CD8-positive, alpha-beta memory T cell (primary cell): ENCODE measurements at places on chromosomes 3 and 15. TPM values are rescaled to one million over a fixed set of nuclear protein-coding genes. Genes with fewer than 3 reads are reported as not detected.

DNA sequence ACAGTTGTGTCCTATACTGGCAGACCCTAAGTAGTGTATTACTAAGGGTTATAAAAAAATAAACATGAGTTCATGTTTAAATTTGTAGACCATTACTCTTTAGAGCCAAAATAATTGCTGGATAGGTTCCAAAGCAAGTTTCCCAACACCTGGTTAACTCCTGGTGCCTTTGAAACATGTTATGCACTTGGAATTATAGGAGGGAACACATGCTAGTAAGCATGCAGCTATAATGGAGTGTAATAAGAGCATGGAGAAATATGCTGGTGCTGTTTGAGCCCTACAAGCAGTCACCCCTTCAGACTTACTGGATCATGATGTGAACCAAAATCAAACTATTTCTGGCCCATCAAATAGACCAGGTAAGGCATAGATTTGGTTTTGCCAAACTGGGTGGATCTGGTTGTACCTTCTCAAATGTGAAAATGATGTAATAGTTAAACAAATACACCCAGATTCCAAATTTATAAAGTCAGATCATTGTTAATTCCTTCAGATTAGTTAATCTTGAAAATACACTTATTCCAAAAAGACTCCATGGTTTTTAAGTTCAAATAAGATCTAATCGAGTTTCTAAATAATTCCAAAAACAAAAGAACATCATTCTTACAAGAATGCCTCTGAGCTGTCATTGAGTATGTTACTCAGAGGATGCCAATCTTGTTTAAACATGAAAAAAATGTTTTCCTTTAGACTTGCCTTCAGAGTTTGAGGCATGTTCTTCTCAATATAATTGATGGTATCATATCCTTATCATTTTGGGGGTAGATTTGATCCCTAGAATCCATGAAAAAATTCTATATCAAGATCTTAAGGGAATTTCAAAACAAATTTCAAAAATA lies 69.3 kb downstream of the LRRC28 start:
- no peak for DNase-seq
- no peaks in the 10 kb centered on the region for H3K27me3 ChIP-seq
- no peak overlapping the region for H3K4me3 ChIP-seq
- H3K27ac ChIP-seq, result no peak overlapping the region
- H3K36me3 ChIP-seq, result no peaks in the 10 kb centered on the region

The TUSC2 gene
- total RNA-seq, result 36.6 TPM

- no peak overlapping the region for H3K4me3 ChIP-seq
- H3K27me3 ChIP-seq, result no peaks in the 10 kb centered on the region
- DNase-seq, result no peak
- H3K27ac ChIP-seq, result no peak overlapping the region
Measured at GRCh38 chr3:67808906-67809305, 154.5 kb upstream of the SUCLG2 start.

- H3K36me3 ChIP-seq, result peaks cover 5% of the 10 kb centered on the region
- H3K27me3 ChIP-seq, result no peaks in the 10 kb centered on the region
- no peak for DNase-seq
- H3K4me1 ChIP-seq, result peaks cover 8% of the 10 kb centered on the region
- no peak overlapping the region for H3K27ac ChIP-seq
- no peak overlapping the region for H3K4me3 ChIP-seq
Measured at GRCh38 chr3:197516517-197516889, 39.3 kb downstream of the BDH1 start.

- no peak for DNase-seq
- no peaks in the 10 kb centered on the region for H3K27me3 ChIP-seq
- H3K36me3 ChIP-seq, result no peaks in the 10 kb centered on the region
- H3K27ac ChIP-seq, result no peak overlapping the region
Measured at GRCh38 chr15:68630836-68631235, 52.0 kb downstream of the CORO2B start.

DNA sequence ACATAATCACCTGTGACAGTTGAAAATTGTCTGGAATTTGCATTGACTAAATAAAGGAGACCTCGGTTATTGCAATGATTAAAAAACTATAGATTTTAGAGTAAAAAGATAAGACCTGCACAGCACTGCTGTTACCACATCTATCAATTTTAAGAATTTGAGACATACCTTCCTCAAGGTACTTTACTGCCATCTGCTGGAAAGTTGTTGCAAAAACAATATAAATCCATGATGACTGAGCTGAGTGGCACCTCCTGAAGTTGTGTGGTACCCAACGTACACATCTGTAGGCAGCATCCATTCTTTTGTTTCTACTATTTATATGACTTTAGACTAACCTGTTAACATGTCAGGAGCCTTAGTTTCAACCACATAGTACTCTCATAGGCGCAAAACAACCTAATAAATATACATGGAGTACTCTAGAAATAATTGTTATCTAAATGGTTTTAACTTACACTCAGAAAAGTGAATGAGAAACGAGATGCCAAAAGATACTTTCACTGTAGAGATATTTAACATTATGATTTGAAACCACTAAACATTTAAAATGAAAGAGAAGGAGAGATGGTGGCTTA lies 106.7 kb downstream of the GHSR start:
- H3K27me3 ChIP-seq, result no peaks in the 10 kb centered on the region
- no peak overlapping the region for H3K27ac ChIP-seq
- no peak overlapping the region for H3K4me3 ChIP-seq
- peaks cover 10% of the 10 kb centered on the region for H3K36me3 ChIP-seq
- no peak for DNase-seq

The ECT2 gene
- total RNA-seq, result 32.9 TPM

GRCh38 chr3:12356996-12357395 lies 68.1 kb downstream of the PPARG start:
- H3K27ac ChIP-seq, result no peak overlapping the region
- H3K27me3 ChIP-seq, result no peaks in the 10 kb centered on the region
- H3K4me3 ChIP-seq, result no peak overlapping the region
- H3K36me3 ChIP-seq, result no peaks in the 10 kb centered on the region
- DNase-seq, result no peak

DNA sequence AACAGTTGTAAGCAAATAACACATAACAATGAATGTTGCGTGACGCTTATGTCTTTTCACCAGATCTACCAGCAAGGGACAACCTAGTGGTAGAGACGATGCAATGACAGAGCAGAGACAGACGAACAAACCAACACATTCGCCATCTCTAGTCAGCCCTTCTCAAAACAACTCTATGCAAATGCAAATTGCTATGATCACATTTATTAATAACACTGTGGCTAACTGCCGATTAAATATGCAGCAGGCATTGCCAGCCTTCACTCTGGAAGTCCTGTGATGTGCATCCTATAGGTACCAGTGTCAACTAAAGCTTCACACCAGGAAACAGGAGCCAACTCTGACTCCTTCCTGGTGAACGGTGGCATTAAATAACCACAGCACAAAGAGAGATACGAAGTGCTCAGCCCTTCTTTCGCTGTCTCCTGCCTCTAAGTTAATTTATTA lies 94.2 kb downstream of the FOXP1 start:
- no peaks in the 10 kb centered on the region for H3K27me3 ChIP-seq
- H3K4me3 ChIP-seq, result peak overlapping the region; percentile 32
- peak overlapping the region; percentile 26 for H3K27ac ChIP-seq
- H3K4me1 ChIP-seq, result peaks cover 87% of the 10 kb centered on the region
- no peak for DNase-seq
- H3K36me3 ChIP-seq, result no peaks in the 10 kb centered on the region

The MYH15 gene
- 0.11 TPM for total RNA-seq

DNA sequence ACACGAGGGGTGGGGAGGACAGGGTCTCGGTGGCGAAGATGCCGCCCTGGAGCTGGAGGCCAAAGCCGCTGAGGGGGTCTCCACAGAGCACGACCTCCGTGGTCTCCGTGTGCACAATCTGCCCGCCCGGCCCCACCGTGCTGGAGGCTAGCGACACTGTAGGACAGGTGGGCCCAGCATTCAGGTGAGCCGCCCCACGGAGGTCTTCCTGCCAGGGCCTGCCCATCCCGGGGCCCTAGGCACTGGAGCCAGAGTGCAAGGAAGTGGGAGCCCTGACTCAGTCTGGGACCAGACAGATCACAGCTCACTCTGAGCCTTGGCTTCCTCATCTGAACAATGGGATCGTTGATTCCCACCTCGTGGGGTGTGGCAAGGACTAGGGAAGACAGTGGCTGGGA lies 25.8 kb downstream of the GRIP2 start:
- H3K4me3 ChIP-seq, result no peak overlapping the region
- H3K27ac ChIP-seq, result no peak overlapping the region
- no peaks in the 10 kb centered on the region for H3K4me1 ChIP-seq
- DNase-seq, result no peak

The PP2D1 gene
- total RNA-seq, result not detected

DNA sequence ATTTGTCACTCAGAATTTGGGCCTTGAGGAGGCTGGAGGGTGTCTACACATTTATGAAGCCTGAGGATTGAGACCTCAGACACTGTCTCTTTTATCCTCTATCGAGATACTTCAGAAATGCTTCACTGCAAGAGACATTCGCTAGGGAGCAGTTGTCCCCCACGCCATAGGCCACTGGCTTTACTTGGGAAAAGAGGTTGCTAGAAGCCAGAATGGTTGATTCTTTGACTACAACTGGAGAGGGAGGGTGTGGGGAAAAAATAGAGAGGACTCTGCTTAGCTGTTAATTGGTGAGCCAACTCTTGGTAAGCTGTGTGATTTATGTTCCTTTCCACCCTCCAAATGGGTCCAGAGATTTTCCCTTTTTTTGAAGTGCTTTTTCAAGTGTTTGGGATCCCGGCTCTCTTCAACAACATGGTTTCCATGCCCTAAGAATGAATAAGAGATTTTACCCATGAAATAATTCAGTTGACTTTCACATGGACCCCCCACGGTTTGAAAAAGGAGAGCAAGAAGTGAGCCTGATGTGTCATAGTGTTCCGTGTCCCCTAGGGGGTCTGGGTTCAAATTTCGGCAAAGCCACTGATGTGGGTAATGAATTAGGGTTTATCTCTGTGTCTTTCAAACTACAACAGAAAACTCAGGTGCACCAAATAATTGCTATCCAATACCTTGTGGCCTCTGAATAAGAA lies 2.7 kb downstream of the BOC start:
- no peak overlapping the region for H3K27ac ChIP-seq
- H3K4me1 ChIP-seq, result no peaks in the 10 kb centered on the region
- H3K36me3 ChIP-seq, result no peaks in the 10 kb centered on the region
- H3K4me3 ChIP-seq, result no peak overlapping the region
- peaks cover 7% of the 10 kb centered on the region for H3K27me3 ChIP-seq

DNA sequence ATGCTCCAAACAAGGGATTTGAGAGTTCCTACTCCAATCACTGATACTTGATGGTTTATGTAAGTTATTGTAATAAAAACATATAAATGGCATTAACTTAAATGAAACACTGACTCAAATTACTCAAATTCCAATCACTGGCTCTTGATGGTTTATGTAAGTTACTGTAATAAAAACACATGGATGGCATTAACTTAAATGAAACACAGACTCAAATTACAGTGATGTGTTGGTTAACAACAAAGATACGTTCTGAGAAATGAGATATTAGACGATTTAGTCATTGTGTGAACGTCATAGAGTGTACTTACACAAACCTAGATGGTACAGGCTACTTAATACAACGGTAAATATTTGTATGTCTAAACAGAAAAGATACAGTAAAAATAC lies 6.6 kb downstream of the MOBP start:
- H3K4me3 ChIP-seq, result no peak overlapping the region
- no peak overlapping the region for H3K27ac ChIP-seq
- H3K4me1 ChIP-seq, result no peaks in the 10 kb centered on the region
- no peaks in the 10 kb centered on the region for H3K27me3 ChIP-seq
- DNase-seq, result no peak
- no peaks in the 10 kb centered on the region for H3K36me3 ChIP-seq

DNA sequence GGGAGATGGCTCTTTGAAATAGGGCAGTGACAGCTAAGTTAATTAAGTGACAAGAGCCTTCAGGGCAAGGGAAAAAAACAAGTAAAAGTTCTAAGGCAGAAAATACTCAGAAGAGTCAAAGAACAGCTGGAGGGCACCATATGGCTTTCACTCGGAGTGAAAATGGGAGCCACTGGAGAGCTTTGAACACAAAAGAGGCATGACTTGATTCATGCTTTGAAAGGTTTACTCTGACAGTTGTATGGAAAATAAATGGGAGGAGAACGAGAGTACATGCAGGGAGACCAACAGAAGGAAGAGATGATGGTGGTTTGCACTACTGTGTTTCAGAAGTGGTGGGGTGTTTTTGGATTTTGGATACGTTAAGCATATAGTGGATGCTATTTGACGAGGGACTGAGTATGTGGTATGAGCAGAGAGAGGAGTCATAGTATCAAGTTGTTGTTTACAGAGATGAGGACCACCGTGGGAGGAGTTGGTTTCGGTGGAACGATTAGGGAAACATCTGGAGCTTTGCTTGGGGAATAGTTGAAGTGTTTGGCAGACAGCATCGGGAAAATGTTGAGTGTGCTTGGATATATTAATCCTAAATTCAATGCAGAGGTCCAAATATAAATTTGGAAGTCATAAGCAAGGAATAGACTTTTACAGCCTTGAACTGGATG lies 411.5 kb downstream of the GABRG3 start:
- no peak overlapping the region for H3K27ac ChIP-seq
- H3K4me1 ChIP-seq, result no peaks in the 10 kb centered on the region
- no peaks in the 10 kb centered on the region for H3K36me3 ChIP-seq
- H3K4me3 ChIP-seq, result no peak overlapping the region

- no peak for DNase-seq
- no peaks in the 10 kb centered on the region for H3K27me3 ChIP-seq
Measured at GRCh38 chr15:41794081-41794480, 19.8 kb downstream of the MAPKBP1 start.

DNA sequence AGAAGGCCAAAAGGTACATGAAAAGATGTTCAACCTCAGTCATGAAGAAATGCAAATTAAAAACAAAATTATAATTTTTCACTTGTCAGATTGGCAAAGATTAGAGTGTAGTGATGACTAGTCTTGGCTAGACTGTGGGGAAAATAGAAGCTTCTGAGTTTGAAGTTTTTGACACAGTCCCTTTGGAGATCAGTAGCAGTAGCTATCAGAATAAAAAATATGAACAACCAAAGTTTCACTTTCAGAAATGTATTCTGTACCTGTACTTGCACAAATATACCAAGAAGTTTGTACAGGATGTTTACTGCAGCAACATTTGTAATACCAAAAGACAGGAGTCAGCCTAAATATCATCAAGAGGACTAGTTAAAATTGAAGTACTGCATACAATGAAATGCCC lies 14.1 kb downstream of the ATP2C1 start:
- no peak for DNase-seq
- H3K4me3 ChIP-seq, result no peak overlapping the region
- no peak overlapping the region for H3K27ac ChIP-seq
- H3K4me1 ChIP-seq, result peaks cover 39% of the 10 kb centered on the region
- no peaks in the 10 kb centered on the region for H3K27me3 ChIP-seq

DNA sequence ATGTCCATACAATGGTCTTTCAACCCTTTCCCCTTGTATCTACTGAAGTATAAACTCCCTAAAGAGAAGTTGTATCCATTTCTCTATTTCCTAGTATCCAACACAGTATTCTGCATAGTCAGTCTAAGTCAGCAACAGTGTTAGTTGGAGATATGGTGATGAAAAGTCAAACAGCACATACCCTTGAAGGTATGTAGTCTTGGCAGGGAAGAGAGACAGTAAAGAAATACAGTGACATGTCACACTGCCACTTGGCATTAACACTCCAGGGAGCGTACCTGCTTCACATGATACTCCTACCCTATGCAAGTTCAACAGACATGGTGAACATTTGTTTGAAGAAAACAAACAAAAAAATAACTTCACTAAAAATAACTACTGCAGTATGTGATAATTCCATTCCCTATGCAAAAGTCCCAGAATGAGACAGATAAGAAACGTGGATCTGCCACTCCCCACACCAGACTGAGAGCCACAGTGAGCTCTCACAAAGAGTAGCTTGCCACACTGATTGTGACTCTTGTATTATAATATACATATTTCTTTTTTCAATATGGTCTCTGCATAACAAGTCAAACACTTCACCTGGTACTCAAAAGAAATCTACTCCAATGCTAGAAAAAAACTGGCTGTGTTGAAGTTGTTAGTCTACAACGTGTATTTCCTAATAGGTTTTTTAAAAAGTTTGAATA lies 5.9 kb downstream of the PDCD10 start:
- peaks cover 68% of the 10 kb centered on the region for H3K4me1 ChIP-seq
- DNase-seq, result no peak

The C3orf85 gene
- total RNA-seq, result not detected
